ENCODE measurements at places on chromosomes 4 and X.

DNA sequence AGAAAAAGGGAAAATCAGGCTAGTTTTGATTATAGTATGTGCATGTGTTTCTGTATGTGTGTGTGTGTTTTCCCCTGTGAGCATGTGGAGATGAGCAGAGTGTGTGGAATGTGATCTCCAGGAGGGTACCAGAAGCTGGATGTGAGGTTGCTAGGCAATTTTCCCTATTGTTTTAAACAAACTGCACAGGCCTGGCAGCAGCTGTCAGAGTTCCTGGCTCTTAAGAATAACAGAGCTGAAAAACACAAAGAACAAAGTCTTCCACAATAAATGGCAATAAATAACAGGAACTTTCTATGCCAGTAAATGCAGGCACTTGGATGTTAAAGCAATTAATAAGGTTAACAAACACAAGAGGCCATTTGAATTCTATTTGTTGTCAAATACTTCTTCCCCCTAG is 344.6 kb upstream of the CTSO start:
- no peak for DNase-seq

- no peak for DNase-seq
Observed at GRCh38 chrX:36583674-36584073, 424.5 kb upstream of the FAM47C start.

DNA sequence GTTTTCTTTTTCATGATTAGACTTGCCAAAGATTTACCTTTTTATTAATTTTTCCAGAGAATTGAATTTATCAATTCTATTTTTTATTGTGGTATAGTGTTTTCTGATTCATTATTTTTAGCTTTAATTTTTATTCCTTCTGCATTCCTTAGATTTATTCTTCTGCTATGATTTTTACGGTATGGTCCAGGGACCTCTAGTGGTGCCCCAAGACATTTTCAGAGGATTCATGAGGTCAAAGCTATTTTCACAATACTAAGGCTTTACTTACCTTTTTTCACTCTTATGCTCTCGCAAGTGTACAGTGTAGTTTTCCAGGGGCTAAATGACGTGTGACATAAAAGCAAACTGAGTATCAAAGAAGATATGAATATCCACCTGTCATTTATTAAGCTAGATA is 8.0 kb downstream of the RADX start:
- DNase-seq = no peak

DNA sequence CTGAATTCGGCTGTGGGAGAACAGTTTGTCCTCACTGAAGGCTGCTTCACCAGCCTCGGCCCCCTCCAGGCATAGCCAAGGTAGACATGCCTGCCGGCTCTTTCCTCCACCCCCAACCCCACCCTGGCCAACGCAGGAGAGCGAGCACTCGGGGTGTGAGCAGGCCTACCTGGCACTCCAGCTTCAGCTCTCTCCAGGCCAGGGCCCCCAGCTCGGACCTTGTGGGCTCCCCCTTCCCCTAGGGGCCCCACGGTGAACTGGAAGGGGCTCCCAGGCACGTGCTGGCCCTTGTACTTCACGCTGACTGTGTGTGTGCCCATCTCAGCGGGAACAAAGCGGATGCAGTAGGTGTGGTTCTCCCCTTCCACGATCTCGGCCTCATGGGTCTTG is 22.4 kb downstream of the FLNA start:
- DNase-seq = no peak

DNA sequence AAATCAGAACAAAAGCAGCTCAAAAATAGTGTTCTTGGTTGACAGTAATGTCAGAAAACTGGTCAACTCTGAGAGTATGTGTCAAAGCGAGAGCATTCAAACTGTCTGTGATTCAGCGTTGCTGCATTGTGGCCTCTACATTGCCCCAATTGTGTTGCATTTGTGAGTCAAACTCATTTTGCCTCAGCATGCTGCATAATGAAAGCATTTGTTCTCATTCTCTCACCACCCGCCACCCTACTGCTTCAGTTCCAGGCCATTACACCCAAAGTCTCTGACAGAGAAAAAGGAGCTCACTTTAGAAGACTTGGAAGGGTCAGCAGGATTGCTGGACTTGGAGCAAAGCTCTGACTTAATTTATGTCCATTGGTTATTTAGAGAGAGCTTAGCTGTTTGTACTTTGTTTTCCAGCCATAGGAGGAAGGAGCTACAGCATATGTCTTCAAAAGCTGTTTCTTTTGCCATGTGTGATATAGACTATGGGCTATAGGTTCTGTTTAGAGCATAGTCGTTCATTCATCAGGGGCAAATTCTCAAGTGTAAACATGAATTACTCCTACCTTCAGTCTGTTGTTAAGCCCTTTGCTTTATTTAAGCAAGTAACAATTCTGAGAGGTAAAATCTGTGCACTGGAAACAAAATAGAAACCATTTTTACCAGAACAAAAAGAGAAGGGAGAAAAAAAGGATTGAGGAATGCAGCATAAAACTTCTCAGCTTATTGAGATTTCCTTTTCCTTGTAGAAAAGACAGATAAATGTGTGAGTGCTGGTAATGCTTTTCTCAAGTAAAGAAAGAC is 153.4 kb upstream of the ANK2 start:
- DNase-seq = no peak

DNA sequence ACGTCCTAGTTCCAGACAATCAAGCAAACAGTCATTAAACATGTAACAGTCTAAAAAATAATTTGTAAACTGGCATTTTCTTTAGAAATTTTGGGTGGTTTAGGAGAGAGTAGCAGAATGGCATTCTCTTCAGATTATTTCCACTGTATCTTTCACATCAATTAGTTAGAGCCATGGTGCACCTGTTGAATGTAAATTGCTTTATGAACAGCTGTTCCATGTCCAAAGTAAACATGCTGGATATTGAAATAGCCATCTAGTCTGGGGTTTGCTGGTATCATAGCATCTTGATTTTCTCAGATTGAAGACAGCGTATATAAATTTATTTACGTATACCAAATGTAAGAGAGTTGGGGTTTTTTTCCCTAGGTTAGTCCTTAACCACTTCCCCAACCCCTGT is 143.6 kb downstream of the RCHY1 start:
- DNase-seq = no peak

Data from osteocyte (in vitro differentiated cells).